ENCODE measurements at places on chromosomes 6 and 20. TPM values are rescaled to one million over a fixed set of nuclear protein-coding genes. Genes with fewer than 3 reads are reported as not detected.

MPC1 gene
- 39.3 TPM for total RNA-seq

DNA sequence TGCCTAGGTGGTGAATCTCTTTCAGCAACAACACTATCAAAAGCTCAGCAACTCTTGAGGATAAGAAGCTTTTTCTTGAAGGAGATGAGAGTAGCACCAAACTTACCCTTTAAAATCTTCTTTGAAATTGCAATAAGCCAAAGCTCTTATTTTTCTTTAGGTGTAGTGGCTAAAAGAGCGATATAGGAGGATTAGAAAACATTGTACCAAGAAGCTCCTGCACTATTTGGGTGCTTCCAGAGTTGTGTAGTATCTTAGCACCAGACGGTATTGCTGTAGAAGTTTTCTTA is 1.2 kb downstream of the FUT9 start:
- no peak overlapping the region for H3K4me3 ChIP-seq
- H3K27ac ChIP-seq, result no peak overlapping the region
- no peaks in the 10 kb centered on the region for H3K27me3 ChIP-seq
- H3K36me3 ChIP-seq, result no peaks in the 10 kb centered on the region

DNA sequence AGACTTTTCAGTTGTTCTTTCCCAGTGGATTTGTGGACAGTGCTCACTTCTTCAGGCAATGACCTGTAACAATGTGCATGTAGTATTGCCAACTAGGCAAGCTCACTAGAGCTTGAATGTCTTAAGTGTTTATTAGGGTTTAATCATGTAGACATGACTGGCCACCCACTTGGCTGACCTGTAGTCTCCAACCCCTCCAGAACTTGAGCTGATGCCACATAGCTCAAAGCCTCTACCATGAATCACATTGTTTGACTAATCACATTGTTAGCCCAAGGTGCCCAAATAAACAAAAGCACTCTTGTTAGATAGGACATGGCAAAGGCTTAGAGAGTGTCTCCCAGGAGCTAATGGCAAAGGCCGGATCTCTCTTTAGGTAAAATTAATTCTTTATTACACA is 272.7 kb downstream of the GRIK2 start:
- no peak overlapping the region for H3K27ac ChIP-seq
- H3K4me1 ChIP-seq, result no peaks in the 10 kb centered on the region
- DNase-seq, result no peak
- H3K27me3 ChIP-seq, result no peaks in the 10 kb centered on the region
- no peak overlapping the region for H3K4me3 ChIP-seq
- no peaks in the 10 kb centered on the region for H3K36me3 ChIP-seq

GRCh38 chr6:96110878-96111277 is 95.1 kb downstream of the FUT9 start:
- H3K4me1 ChIP-seq, result no peaks in the 10 kb centered on the region
- H3K27me3 ChIP-seq, result no peaks in the 10 kb centered on the region
- no peak overlapping the region for H3K27ac ChIP-seq

IL17A gene
- 0.51 TPM for total RNA-seq

PTCRA gene
- total RNA-seq, result not detected

- H3K4me1 ChIP-seq, result no peaks in the 10 kb centered on the region
- H3K36me3 ChIP-seq, result no peaks in the 10 kb centered on the region
- H3K27me3 ChIP-seq, result no peaks in the 10 kb centered on the region
Observed at GRCh38 chr6:161338015-161338414, 64.2 kb upstream of the AGPAT4 start.

RSPH9 gene
- total RNA-seq, result not detected

- peaks cover 9% of the 10 kb centered on the region for H3K4me1 ChIP-seq
- H3K4me3 ChIP-seq, result no peak overlapping the region
- no peaks in the 10 kb centered on the region for H3K36me3 ChIP-seq
- no peaks in the 10 kb centered on the region for H3K27me3 ChIP-seq
Observed at GRCh38 chr6:24355393-24355792, 2.5 kb downstream of the DCDC2 start.

DNA sequence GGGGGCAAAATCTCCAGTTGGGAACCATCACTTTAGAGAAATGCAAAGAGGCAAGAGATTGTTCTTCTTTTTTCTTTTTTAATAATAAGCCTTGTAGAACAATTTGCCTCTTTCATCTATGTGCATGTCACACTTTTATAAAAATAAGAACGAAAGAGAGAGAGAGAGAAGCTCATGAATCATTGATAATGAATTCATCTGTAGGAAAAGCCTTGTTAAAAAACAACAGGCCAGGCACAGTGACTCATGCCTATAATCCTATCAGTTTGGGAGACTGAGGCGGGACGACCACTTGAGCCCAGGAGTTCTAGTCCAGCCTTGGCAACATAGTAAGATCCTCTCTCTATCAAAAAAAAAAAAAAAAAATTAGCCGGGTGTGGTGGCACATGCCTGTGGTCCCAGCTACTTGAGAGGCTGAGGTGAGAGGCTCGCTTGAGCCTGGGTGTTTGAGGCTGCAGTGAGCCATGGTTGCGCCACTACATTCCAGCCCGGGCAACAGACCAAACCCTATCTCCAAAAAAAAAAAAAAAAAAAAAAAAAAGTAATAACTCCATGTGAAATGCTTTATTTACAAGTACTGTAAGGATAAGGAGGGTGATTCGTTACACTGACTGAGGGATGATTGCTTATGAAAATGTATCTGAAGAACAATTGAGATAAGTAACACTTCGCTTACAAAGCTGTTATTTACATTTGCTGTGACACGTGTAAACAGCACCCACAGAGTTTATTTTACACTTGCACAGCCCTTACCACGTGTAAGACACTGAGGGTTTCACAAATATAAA is 6.0 kb downstream of the CCN5 start:
- no peaks in the 10 kb centered on the region for H3K27me3 ChIP-seq
- DNase-seq, result no peak
- no peak overlapping the region for H3K27ac ChIP-seq

DNA sequence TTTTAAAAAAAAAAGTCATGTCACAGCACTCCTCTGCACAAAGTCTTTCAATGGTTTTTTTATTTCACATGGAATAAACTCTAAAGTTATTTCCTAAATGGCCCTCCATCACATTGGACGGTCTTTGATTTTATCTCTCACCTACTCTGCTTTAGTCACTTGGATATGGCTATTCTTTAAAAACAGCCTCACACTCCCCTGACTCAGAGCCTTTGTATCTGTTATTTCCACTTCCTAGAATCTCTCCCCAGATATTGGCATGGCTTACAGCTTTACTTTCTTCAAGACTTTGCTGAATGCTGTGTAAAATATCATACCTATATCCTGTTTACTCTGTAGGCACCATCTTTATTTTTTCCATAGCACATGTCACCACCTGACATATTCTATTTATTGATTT is 194.7 kb upstream of the MCHR2 start:
- no peaks in the 10 kb centered on the region for H3K27me3 ChIP-seq
- no peaks in the 10 kb centered on the region for H3K36me3 ChIP-seq
- H3K27ac ChIP-seq, result no peak overlapping the region
- no peak overlapping the region for H3K4me3 ChIP-seq
- no peaks in the 10 kb centered on the region for H3K4me1 ChIP-seq
- no peak for DNase-seq
